Frontal cortex (tissue), 4 donors: ENCODE measurements at places on chromosomes 11 and 22.
A peak's percentile ranks its signal among the peaks of the same experiment; 100 is the strongest.

GRCh38 chr22:43796567-43796966 lies 15.5 kb downstream of the EFCAB6 start:
- no peak for DNase-seq

GRCh38 chr11:83303316-83303715 lies 17.1 kb upstream of the CCDC90B start:
- no peak for DNase-seq

DNA sequence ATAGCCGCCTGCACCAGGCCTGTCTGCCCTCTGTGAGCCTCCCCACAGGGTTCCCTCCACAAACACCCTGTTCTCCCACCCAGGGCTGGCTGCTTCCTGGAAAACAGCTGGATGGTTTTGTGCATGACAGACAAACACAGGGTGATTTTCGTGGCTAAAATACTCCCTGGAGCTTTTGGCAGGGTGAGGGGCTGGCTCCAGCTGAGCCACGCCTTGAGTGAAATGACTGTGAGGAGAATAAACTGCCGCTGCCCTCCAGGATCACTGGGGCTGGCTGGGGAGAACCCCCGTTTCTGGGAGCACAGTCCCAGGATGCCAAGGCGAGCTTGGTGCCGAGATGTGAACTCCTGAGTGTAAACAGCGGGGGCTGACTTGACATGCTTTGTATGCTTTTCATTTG lies 20.3 kb upstream of the PPP6R3 start:
- DNase-seq = no peak

DNA sequence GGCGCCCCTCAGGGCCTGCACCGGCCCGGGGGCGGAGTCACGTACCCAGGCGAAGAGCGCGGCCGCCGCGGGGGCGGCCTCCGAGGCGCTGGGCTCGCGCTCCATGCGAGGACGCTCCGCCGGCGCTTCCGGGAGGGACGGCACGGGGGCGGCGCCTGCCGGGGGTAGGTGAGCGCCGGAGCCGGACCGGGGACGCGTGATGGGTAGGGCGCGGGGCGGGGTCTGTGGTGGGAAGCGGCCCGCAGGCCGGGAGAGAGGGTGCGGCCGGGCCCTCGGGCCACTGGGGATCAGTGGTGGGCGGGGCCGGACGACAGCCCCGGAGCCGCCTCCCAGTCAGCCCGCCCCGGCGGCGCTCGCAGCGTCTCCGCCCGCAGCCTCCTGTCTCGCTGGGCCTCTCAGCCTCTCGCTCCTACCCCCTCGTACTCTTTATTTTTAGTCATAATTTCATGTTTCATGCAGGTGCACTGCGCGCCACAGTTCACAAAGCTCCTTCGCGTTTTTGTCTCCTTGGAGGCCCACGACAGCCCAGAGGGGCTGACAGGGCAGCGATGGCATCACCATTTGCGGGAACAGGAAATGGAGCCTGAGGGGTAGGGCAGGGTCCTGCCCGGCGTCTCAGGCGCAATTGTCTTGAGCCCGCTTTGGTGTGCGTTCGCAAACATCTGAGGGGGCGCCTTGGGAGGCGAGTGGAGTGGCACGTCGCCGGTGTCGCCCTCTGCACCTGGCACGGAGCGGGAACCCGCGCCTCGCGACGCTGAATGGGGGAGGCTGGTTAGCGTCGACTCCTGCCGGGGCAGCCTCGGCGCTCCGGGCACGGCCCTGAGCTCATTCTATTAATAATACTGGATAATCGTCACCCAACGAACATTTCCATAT lies at the start of gene SERGEF:
Gene SERGEF (minus strand): TSS at position 142 of the 876 bp plus-strand sequence. CDS start 37 bp downstream, at position 105.
- DNase-seq = peak; percentile 86

- no peak for DNase-seq
Measured at GRCh38 chr22:20584872-20585638, 77.6 kb downstream of the MED15 start.

GRCh38 chr11:71402878-71403277 lies 45.3 kb downstream of the DHCR7 start:
- DNase-seq = no peak

- no peak for DNase-seq
Measured at GRCh38 chr22:47187176-47187957, 424.9 kb downstream of the TBC1D22A start.

DNA sequence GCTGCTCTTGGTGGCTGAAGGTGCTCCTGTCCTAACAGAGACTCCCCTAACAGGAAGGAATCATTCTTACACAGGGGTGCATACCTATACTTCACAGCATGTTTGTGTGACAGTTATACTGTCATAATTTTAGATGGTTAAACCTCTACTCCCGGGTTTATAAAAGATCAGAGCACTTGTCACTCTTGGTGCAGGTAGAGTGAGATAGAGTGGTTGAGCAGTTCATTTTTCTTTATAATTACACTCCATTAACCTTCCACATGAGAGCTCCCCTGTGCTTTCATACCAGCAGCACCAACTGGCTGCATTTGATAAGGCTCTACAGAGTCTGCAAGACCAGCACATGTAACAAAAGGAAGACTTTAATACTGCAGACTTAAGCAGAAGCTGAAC lies 72.9 kb downstream of the LARGE2 start:
- no peak for DNase-seq

DNA sequence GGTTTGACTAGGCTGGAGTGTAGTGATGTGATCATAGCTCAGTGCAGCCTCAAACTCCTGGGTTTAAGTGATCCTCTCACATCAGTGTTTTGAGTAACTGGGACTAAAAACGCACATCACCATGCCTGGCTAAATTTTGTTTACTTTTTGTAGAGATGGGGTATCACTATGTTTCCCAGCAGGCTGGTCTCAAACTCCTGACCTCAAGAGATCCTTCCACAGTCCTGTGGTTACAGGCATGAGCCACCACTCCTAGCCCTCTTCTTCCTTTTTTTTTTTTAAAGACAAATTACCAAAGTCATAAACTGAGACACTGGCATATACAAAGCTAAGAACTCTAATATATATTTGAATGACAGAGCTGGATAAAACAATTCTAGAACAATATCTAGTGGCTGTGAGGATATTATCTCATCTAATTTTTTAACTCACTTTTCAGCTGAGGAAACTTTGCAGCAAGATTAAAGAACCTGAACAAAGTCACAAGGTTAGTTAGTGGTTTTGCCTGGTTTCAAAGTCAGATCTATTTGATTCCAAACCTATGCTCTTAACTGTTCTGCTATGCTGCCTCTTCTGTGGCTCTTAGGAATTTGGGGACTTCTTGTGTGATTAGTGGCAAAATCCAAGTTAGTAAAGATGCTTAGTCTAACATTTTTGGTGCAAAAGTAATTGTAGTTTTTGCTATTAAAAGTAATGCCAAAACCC lies 95.3 kb upstream of the RAG2 start:
- DNase-seq = no peak
